ENCODE measurements at places on chromosomes 6 and 20. TPM values are rescaled to one million over a fixed set of nuclear protein-coding genes. Genes with fewer than 3 reads are reported as not detected.
A peak's percentile ranks its signal among the peaks of the same experiment; 100 is the strongest.

- DNase-seq = no peak
- no peak overlapping the region for H3K27ac ChIP-seq
- no peak overlapping the region for H3K4me3 ChIP-seq
- H3K36me3 ChIP-seq = no peaks in the 10 kb centered on the region
- H3K27me3 ChIP-seq = no peaks in the 10 kb centered on the region
- H3K4me1 ChIP-seq = no peaks in the 10 kb centered on the region
These were observed 371.8 kb upstream of the NRSN1 start for GRCh38 chr6:23754197-23754596.

- no peak overlapping the region for H3K4me3 ChIP-seq
- no peak for DNase-seq
- H3K27me3 ChIP-seq = no peaks in the 10 kb centered on the region
- no peak overlapping the region for H3K27ac ChIP-seq
These were observed 256.7 kb upstream of the CNR1 start for GRCh38 chr6:88422831-88423230.

DNA sequence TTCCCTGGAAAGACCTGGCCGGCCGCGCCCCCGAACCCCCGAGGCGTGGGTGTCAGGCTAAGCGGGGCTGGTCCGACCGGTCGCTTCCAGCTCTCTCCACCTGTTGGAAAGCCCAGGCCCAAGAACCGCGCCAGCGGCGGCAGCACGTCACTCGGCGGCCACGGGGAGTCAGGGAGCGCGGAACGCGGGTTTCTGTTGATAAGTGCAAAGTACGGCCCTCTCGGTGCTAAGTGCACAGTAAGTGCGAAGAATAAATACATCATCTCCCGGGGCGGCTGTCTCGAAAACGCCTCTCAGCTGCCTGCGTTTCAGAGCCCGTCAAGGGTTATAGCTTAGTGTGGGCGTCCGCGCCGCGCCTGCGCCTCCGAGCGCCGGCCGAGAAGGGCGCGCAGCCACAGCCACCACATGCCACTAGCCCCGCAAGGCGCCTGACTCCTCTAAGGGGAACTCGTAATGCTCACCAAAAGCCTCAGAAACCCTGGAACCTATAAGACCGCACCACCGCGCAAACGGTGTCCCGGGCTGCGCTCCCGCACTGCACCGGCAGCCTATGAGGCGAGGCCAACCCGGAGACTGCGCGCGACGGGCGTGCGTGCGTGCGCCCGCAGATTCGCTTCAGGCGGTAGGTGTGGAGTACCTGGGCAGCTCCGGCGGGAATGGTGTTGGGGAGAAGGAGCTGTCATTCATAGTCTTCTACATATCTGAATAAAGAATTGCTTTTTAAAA is 9.2 kb upstream of the TBX18 start:
- peak; percentile 87 for DNase-seq
- no peaks in the 10 kb centered on the region for H3K4me1 ChIP-seq
- no peaks in the 10 kb centered on the region for H3K36me3 ChIP-seq
- H3K4me3 ChIP-seq = peak overlapping the region; percentile 55

The XKR7 gene
- not detected for polyA plus RNA-seq

Measured in aorta (tissue), 5 donors.